Aorta (tissue), 5 donors: ENCODE measurements at places on chromosomes 5 and 9. TPM values are rescaled to one million over a fixed set of nuclear protein-coding genes. Genes with fewer than 3 reads are reported as not detected.
A peak's percentile ranks its signal among the peaks of the same experiment; 100 is the strongest.

DMRT3 gene
- total RNA-seq: 0.26 TPM

SPATA31C1 gene
- not detected for total RNA-seq

NR4A3 gene
- 60.3 TPM for total RNA-seq

IRX1 gene
- not detected for total RNA-seq

MED22 gene
- 37.0 TPM for total RNA-seq

SPAAR gene
- 4.0 TPM for total RNA-seq

TOMM5 gene
- total RNA-seq: 39.8 TPM

ZNF883 gene
- 1.5 TPM for total RNA-seq

KIF4B gene
- total RNA-seq: 0.06 TPM

CCDC171 gene
- 5.2 TPM for total RNA-seq

FRRS1L gene
- total RNA-seq: 1.9 TPM

PCDHGC4 gene
- 6.1 TPM for total RNA-seq

SLC34A1 gene
- total RNA-seq: not detected

FOXD4L3 gene
- not detected for total RNA-seq

BARX1 gene
- total RNA-seq: 0.27 TPM

KLHL3 gene
- total RNA-seq: 20.7 TPM

SLC36A2 gene
- not detected for total RNA-seq

UBE2R2 gene
- total RNA-seq: 34.3 TPM

CCDC112 gene
- total RNA-seq: 4.1 TPM

PCDHAC2 gene
- 1.4 TPM for total RNA-seq

- no peak for DNase-seq
Measured at GRCh38 chr9:34995670-34996060, 6.1 kb downstream of the DNAJB5 start.

- no peak for DNase-seq
Measured at GRCh38 chr5:171721464-171721863, 64.2 kb upstream of the SMIM23 start.

GRCh38 chr9:106864373-106865143, 1.6 kb downstream of the ZNF462 start:
- DNase-seq: peak; percentile 48

GRCh38 chr5:55096182-55096581, 6.3 kb upstream of the GZMA start:
- no peak for DNase-seq

DNA sequence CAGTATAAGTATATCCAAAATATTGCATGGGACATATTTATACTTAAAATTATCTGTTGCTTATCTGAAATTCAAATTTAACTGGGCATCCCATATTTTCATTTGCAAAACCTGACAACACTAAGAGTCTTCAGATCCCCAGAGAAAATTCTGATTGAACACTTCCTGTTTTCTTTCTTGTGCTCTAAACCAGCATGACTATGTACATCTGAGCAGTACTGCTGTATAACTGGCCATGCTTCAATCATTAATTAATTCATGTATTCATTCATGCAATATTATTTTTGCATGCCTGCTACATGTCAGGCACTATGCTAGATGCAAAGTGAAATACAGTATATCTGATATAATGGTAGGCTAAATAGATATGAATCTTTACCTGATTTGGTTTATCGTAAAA, 461.2 kb downstream of the TLR4 start:
- no peak for DNase-seq

GRCh38 chr5:136174021-136174659, 18.8 kb downstream of the SMIM32 start:
- DNase-seq: no peak

GRCh38 chr9:4106081-4106759, 193.6 kb downstream of the GLIS3 start:
- no peak for DNase-seq

GRCh38 chr5:157535042-157535865, 40.3 kb downstream of the ADAM19 start:
- peak; percentile 78 for DNase-seq

GRCh38 chr9:137299938-137300337, 2.1 kb downstream of the NRARP start:
- DNase-seq: no peak

GRCh38 chr9:109886617-109887016, 106.6 kb downstream of the PALM2AKAP2 start:
- DNase-seq: no peak

DNA sequence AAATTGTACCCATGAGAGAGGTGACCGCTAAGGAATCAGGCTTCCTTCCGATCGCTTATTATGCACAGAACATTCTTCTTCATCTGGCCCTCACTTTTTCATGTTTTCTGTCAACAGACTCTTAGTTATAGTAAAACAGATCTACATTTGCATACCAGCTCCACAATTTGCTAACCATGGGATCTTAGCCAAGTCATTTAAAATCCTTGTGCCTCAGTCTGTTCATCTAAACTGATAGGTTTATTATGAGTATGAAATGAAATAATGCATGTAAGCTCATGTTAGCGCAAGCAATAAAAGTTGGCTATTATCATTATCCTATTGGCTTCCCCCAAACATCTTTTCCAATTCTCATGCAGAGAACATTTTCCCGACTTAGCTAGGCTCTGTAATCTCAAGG, 42.3 kb downstream of the FGF1 start:
- no peak for DNase-seq

GRCh38 chr5:2998106-2998505, 246.6 kb upstream of the IRX2 start:
- no peak for DNase-seq

GRCh38 chr9:9133526-9133925, 1333.9 kb upstream of the DMAC1 start:
- no peak for DNase-seq

DNA sequence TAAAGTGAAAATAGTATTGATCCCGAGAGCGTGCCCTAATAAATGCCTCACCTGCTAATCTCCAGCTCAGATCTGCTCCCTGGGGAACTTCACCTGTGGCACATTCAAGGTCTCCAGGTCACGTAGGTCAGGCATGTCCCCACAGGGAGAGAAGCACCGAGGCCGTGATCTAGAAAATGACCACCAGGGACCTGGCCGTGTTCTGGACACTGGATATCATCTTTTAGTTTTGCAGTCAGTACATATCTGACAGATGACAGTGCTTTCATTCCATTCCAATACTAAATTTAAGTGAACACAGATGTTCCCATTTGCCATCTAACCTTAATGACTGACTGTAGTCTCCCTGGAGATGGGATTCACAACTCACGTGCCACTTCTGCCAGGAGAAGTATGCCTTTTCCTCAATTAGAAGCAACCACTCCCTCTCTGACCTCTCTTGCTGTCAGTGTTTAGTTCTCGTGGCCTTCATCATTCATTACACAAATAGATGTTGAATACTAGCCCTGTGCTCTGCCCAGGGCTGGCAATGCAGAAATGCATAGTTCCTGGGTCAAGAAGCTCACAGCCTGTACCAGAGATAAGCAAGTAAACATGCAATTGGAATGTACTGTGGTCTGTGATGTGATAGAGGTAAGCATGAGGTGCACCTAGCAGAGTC, 276.5 kb downstream of the NTRK2 start:
- no peak for DNase-seq

DNA sequence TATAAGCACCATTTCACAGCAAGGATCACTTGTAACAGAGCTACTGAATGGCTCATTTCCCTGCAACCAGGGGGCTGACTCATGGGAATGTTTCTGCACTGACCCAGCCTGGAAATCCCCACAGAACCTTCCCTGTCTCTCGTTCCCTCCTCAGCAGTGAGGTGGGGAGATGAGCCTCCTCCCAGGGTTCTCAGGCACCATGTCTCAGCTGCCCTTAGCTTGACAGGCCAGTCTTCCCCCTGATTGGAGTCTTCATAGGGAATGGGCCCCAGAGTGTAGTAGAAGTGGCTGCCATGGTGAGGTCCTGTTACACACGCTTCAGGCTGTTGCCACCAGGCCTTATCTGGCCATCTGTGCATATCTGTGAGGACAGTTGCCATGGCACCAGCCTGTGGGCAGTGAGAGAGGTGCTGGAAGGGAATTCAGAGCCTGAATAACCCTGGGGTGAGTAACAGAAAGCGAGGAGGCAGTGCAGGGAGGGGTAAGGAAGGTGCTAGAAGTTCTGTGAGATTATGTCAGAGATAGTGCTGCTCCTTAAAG, 324.4 kb downstream of the ENC1 start:
- peak; percentile 89 for DNase-seq

- peak; percentile 36 for DNase-seq
Measured at GRCh38 chr5:139642891-139643871, 5.0 kb upstream of the CXXC5 start.

GRCh38 chr5:99929067-99929805, 605.9 kb upstream of the FAM174A start:
- DNase-seq: no peak

DNA sequence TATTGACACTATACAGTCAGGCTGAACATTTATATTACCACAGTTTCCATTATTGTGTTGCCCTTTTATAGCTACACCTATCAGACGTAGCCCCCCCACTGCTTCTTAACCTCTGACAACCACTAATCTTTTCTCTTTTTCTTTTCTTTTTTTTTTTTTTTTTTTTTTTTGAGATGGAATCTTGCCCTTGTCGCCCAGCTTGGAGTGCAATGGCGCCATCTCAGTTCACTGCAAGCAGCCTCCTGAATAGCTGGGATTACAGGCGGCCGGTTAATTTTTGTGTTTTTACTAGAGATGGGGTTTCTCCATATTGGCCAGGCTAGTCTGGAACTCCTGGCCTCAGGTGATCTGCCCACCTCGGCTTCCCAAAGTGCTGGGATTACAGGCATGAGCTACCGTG, 75.4 kb downstream of the UHRF2 start:
- no peak for DNase-seq

- DNase-seq: no peak
Measured at GRCh38 chr9:108323615-108324014, 532.2 kb downstream of the ACTL7B start.

- DNase-seq: no peak
Measured at GRCh38 chr5:160363660-160364395, 6.6 kb downstream of the C1QTNF2 start.

GRCh38 chr5:146185161-146185560, 2.7 kb upstream of the LARS1 start:
- no peak for DNase-seq

GRCh38 chr5:132370971-132371602, 1.6 kb downstream of the SLC22A5 start:
- no peak for DNase-seq

- no peak for DNase-seq
Measured at GRCh38 chr5:2111569-2112105, 228.9 kb upstream of the IRX4 start.

DNA sequence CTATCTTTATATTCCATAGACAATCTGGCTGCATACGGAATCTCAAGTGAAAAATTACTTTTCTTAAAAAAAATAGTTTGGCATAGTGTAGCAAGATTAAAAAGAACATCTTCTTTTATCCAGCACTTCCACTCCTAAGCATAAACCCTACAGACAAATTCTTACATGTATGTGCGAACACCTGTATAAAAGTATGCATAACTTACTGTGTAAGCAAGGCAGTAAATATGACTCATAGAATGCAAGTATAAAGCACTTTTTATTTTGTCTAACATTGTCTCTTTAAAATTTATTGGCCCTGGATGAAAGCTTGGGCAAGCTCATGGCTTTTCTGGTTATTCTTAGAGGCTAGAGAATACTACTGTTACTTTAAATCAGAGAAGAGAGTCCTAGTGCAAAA, 86.4 kb downstream of the MSX2 start:
- no peak for DNase-seq

GRCh38 chr9:12923468-12924009, 148.7 kb downstream of the LURAP1L start:
- DNase-seq: no peak

DNA sequence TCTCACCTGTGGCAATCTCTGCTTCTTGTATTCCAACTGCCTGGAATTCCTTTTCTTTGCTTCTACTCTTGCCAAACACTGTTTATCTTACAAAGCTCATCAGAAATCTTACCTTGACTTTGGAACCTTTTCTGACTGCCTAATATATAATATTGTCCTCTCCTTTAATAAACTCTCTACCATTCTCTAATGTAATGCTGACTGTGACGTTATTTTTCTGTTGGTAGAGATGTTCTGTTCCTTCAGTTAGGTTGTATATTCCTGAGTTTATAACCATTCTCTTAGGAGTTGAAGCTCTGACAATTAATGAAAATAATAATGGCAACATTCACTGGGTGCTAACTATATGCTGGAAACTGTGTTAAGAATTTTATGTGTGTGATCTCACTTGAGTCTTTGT, 188.8 kb upstream of the ATP10B start:
- no peak for DNase-seq

- no peak for DNase-seq
Measured at GRCh38 chr5:142408981-142409481, 84.2 kb upstream of the SPRY4 start.
